Caki2 (cell line): ENCODE measurements at places on chromosomes 11 and 22. TPM values are rescaled to one million over a fixed set of nuclear protein-coding genes. Genes with fewer than 3 reads are reported as not detected.

GPR83 gene
- total RNA-seq = not detected in 2 replicates

CRYBA4 gene
- total RNA-seq = not detected in 2 replicates

SCGB1D2 gene
- not detected in 2 replicates for total RNA-seq

RGL4 gene
- total RNA-seq = not detected in 2 replicates

TRIM6 gene
- 11.1 and 12.0 TPM in 2 replicates for total RNA-seq

KLHL35 gene
- not detected in 2 replicates for total RNA-seq

CREBZF gene
- total RNA-seq = 27.3 and 34.2 TPM in 2 replicates

SLC6A5 gene
- total RNA-seq = not detected in 2 replicates

OR8G5 gene
- total RNA-seq = not detected in 2 replicates

MUC5AC gene
- total RNA-seq = not detected in 2 replicates

KRTAP5-1 gene
- not detected in 2 replicates for total RNA-seq

TBX10 gene
- not detected in 2 replicates for total RNA-seq

NELL1 gene
- not detected in 2 replicates for total RNA-seq

SERHL2 gene
- total RNA-seq = 2.9 TPM in 1 of 2 replicates, not detected in the other

MB gene
- total RNA-seq = 2.5 and 5.3 TPM in 2 replicates

KCNA4 gene
- total RNA-seq = not detected in 2 replicates

PHETA2 gene
- not detected in 2 replicates for total RNA-seq

C22orf31 gene
- not detected in 2 replicates for total RNA-seq

CAVIN3 gene
- total RNA-seq = 278 and 342 TPM in 2 replicates

APOL6 gene
- total RNA-seq = 21.3 and 21.5 TPM in 2 replicates
